Omental fat pad (tissue), 4 donors: ENCODE measurements at places on chromosomes 6 and 20.

GRCh38 chr20:15622368-15622767 lies 950.9 kb downstream of the KIF16B start:
- no peak for DNase-seq

DNA sequence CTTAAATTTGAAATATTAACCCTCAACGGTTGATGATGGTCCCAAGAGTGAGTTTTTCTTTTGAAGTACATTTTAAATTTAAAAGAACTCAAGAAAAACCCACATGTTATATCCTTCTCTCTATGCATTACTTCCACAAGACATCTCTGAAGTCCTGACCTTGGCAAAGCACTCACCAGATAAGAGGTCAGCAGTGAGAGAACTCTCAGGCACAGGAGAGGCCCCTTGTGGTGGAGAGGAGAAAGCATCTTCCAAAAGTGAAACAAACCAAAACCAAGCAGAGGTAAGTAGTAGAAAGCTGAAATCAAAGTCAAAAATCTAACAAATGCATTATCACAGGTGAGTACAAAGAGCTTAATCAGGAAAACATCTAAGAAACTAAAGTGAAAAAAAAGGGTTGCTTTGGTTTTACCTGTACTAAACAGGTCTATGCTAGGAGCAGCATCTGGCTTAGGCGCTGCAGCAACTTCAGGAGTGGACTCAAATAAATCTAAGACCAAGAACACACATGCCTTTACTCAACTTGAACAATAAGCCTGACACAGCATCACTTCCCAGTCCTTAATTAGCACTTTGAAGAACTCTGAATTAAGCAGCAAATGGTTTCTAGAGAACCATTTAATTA lies 80.5 kb downstream of the PRSS35 start:
- no peak for DNase-seq

DNA sequence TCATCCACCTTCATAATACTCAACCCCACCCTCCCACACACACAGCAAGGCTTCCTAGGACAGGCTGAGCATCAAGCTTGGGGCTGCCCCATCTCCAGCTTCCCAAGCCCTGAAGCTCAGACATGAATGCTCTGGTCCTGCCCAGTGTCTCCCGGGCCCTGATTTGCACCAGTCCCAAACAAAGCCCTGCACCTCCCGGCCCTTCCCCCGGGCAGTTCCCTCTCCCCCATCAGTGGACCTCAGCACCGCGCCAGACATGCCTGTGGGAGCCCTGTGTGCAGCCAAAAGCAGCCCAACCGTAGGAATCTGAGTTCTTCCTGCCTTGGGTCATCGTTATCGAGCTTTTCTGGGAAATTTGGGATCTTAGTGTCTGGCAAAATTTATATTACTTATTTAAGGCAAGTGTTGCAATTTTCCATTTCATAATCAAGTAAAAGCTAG lies 63.5 kb downstream of the THBS2 start:
- no peak for DNase-seq

DNA sequence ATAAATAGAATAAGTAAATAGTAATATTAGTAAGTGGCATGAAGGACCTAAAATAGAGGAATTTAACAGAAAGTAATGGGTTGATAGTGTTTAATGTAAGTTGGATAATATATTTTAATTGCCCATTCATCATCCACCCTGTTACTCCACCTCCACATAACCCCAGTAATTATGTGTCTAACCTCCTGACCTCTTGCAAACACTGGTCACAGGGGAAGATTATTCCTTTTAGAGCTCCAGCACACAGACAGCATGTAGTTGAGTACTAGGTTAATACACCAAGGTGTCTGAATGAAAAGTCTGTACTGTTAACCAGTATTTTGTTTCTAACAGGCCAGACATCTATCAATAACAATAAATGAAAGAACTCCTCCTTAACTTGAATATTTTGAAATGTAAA lies 92.4 kb upstream of the EYS start:
- DNase-seq = no peak

GRCh38 chr6:16832043-16832567 lies 70.8 kb upstream of the ATXN1 start:
- no peak for DNase-seq

DNA sequence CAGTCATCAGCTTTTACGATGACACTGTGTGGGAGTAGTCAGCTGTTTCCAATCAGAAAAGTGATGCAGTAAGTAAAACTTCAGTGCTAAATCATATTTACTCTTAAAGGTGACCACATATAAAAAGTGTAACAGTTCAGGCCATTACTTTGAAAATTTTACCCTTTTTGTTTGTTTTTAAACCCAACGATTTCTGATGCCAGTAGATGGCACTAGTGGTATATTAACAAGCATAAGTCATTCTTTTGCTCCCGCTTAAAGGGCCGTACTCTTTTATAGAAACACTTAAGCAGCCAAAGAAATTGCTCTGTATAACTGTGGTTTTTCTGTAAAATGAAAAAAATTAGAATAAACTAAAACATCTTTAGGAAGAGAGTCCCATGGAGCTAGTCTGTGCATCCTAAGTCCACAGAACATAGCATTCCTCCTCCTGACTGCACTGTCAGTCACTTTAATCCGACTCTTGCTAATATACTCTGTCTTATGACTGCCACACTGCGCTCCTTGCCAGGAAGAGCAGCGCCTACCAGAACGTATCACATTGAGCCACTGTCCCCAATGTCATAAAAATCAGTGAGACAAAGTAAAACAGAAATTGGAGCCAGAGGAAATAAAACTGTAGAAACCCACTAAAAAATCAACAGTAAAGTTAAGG lies 25.0 kb downstream of the HEBP2 start:
- no peak for DNase-seq

GRCh38 chr20:46207793-46208192 lies 89.7 kb downstream of the CD40 start:
- no peak for DNase-seq

DNA sequence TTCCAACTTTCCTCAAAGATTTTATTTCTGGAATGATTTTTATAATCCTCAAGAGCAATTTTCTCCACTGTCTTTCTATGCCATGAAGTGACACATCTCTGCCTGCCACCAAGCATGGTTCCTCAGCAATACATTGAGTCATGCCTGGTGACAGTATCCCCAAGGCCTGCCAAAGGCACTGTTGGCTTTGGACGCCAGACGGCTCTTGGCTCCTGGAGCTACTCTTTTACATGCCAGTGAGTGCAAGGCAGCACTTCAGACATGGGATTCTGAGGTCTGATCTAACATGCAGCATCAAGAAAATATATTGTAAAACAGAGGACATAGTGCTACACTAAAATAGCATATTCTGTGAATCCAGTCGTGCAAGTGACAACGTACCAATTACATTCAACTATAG lies 20.1 kb upstream of the PLEKHG1 start:
- no peak for DNase-seq

- no peak for DNase-seq
Measured at GRCh38 chr20:63402860-63403220, 41.7 kb upstream of the CHRNA4 start.

DNA sequence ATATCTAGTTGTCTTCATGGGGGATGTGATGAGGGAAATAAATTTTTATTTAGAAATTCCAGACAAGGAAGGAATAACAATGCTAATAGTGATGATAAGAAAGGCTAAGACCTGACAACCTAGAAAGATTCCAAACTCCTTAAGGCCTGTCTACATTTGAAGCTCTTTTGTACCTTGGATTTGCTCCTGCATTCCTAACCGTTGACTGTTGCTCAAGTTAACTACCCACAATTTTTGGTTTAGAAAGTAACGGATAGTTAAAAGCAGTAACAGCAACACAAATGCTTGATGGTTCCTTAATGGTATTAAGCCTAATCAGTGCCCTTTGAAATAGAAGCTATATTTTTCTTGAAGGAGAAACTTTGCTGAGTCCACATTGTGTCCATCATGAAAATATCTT lies 52.9 kb downstream of the TRMT11 start:
- no peak for DNase-seq

- no peak for DNase-seq
Measured at GRCh38 chr20:22339091-22339881, 245.1 kb downstream of the FOXA2 start.
